Activated CD8-positive, alpha-beta memory T cell treated with anti-CD3 and anti-CD28 coated beads, Interleukin-2, amount 10 ng/mL, durations not matched to agents 7 days and 5 days (primary cell): ENCODE measurements at places on chromosomes 4 and X. TPM values are rescaled to one million over a fixed set of nuclear protein-coding genes. Genes with fewer than 3 reads are reported as not detected.

EPHA5 gene
- total RNA-seq, result not detected

F8A2 gene
- total RNA-seq, result not detected

FAM199X gene
- 11.9 TPM for total RNA-seq

TMEM165 gene
- 82.2 TPM for total RNA-seq

GPC3 gene
- total RNA-seq, result not detected

HS3ST1 gene
- total RNA-seq, result not detected

UGT2B17 gene
- total RNA-seq, result not detected

HOPX gene
- total RNA-seq, result 177 TPM

RNF150 gene
- not detected for total RNA-seq

FGF13 gene
- total RNA-seq, result not detected

SMC1A gene
- 171 TPM for total RNA-seq

PAGE4 gene
- not detected for total RNA-seq

FRMD7 gene
- total RNA-seq, result not detected

MAGEB10 gene
- not detected for total RNA-seq

KDR gene
- total RNA-seq, result not detected

KLB gene
- not detected for total RNA-seq

ASB12 gene
- total RNA-seq, result 0.33 TPM

PLA2G12A gene
- total RNA-seq, result 14.4 TPM

COX7B2 gene
- total RNA-seq, result not detected

GLRA2 gene
- not detected for total RNA-seq

CYBB gene
- total RNA-seq, result not detected

POU4F2 gene
- not detected for total RNA-seq

MAOB gene
- not detected for total RNA-seq

TNIP3 gene
- 9.1 TPM for total RNA-seq

ARHGEF6 gene
- total RNA-seq, result 126 TPM

ITIH6 gene
- not detected for total RNA-seq

HCCS gene
- total RNA-seq, result 25.9 TPM

PAGE2B gene
- 2.0 TPM for total RNA-seq

CCDC110 gene
- total RNA-seq, result not detected

GPRIN3 gene
- 66.9 TPM for total RNA-seq

NSG1 gene
- 9.8 TPM for total RNA-seq

LONRF3 gene
- total RNA-seq, result 0.35 TPM

IL13RA2 gene
- not detected for total RNA-seq

HPGD gene
- 15.0 TPM for total RNA-seq

MTMR8 gene
- 4.6 TPM for total RNA-seq

BMPR1B gene
- total RNA-seq, result not detected

NUDT11 gene
- 0.79 TPM for total RNA-seq

SLIT2 gene
- not detected for total RNA-seq

NOCT gene
- 12.4 TPM for total RNA-seq

AR gene
- total RNA-seq, result 0.06 TPM

GPR50 gene
- not detected for total RNA-seq

TEX13D gene
- not detected for total RNA-seq

FAM149A gene
- total RNA-seq, result 1.2 TPM

DDIT4L gene
- 0.21 TPM for total RNA-seq

PPEF2 gene
- total RNA-seq, result 0.29 TPM

MAGEE1 gene
- total RNA-seq, result 3.3 TPM

FAM53A gene
- 0.23 TPM for total RNA-seq
